ENCODE measurements at places on chromosomes 6 and 20. TPM values are rescaled to one million over a fixed set of nuclear protein-coding genes. Genes with fewer than 3 reads are reported as not detected.

Gene IL17A
- not detected for total RNA-seq

Gene GPR63
- 18.5 TPM for total RNA-seq

Gene MAP1LC3A
- 42.2 TPM for total RNA-seq

- no peaks in the 10 kb centered on the region for H3K36me3 ChIP-seq
- peak overlapping the region; percentile 80 for H3K4me3 ChIP-seq
- no peaks in the 10 kb centered on the region for H3K27me3 ChIP-seq
Observed at GRCh38 chr6:122482750-122483080, 11.1 kb upstream of the SERINC1 start.

- H3K4me3 ChIP-seq: no peak overlapping the region
- no peaks in the 10 kb centered on the region for H3K36me3 ChIP-seq
- DNase-seq: no peak
- H3K27me3 ChIP-seq: no peaks in the 10 kb centered on the region
- peaks cover 19% of the 10 kb centered on the region for H3K4me1 ChIP-seq
- no peak overlapping the region for H3K27ac ChIP-seq
Observed at GRCh38 chr6:168671028-168671862, 230.3 kb downstream of the SMOC2 start.

Gene RIPPLY2
- not detected for total RNA-seq

Gene KHDC1L
- total RNA-seq: 0.56 TPM

DNA sequence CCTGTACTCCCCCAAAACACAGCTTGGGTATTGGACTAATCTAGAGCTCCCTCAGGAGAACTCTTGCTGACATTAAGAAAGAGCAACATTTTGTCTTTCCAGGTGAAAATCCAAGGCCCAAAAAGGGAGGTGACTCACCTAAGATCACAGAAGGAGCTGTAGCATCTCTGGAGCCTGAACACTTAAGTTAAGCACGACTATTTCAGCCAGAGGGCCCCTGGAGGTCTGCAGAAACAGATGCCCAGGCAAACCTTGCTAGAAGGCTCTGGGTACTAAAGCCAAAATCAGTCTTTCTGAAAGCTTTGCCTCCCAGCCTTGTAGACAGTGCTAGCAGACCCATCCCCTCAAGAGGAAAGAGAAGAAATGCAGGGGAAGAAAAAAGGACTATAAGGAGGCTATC, 8.8 kb downstream of the EDN1 start:
- no peaks in the 10 kb centered on the region for H3K36me3 ChIP-seq
- no peak overlapping the region for H3K4me3 ChIP-seq
- no peak for DNase-seq
- no peak overlapping the region for H3K27ac ChIP-seq
- no peaks in the 10 kb centered on the region for H3K27me3 ChIP-seq

Gene SLC35A1
- total RNA-seq: 24.0 TPM

DNA sequence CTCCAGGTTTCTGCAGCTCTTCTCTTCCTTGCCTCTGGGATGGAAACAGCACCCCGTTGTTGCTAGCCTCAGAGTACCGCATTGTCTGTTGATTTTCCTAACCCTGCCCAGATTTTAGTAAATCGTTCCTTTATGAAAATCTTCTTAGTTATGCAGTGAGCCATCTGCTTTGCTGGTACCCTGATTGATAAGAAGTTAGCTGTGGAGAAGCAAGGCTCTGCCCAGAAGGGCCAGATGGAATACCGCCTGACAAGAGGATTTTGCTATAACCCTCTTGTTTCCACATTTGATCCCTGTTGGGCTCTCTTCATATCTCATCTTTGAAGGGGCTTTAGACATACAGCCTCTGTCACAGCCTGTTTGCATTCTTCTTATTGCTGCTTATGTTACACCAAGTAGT, 229.0 kb downstream of the CDKAL1 start:
- no peak for DNase-seq
- H3K36me3 ChIP-seq: peaks cover 3% of the 10 kb centered on the region
- no peak overlapping the region for H3K4me3 ChIP-seq
- no peaks in the 10 kb centered on the region for H3K4me1 ChIP-seq

DNA sequence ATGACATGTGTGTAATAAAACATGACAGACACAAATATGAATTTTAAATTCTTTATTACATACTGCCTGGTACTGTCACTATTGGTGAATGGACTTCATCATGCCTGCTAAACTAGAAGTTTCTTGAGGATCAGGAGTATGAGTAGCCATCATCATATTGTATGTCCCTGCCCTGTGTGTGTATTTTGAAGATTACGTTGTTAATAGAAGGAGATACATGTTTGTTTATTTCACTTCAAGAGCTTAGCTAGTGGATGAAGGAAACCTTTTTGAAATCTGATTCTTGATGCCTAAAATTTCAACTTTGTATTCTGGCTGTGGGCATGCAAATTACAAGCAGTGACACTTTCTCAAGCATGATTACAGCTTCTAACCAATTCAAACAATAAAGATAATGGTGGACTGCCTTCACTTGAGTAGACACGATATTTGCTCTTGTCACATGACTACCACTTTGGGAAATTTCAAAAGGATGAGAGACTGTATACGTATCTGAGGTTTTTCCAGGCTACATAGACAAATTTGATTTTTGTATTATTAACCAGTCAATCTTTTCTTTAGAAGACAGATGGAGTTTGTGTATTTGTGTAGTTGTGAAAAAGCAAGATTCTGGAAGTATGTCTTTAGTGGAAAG, 3.5 kb downstream of the TBPL1 start:
- no peaks in the 10 kb centered on the region for H3K27me3 ChIP-seq
- no peak overlapping the region for H3K4me3 ChIP-seq
- peaks cover 21% of the 10 kb centered on the region for H3K4me1 ChIP-seq
- DNase-seq: no peak

GRCh38 chr6:42380228-42380979, 71.3 kb downstream of the TRERF1 start:
- H3K4me3 ChIP-seq: no peak overlapping the region
- no peaks in the 10 kb centered on the region for H3K27me3 ChIP-seq
- H3K27ac ChIP-seq: no peak overlapping the region
- peaks cover 3% of the 10 kb centered on the region for H3K4me1 ChIP-seq
- peaks cover 3% of the 10 kb centered on the region for H3K36me3 ChIP-seq

Gene HCK
- not detected for total RNA-seq

GRCh38 chr20:50980851-50981713, 22.5 kb downstream of the MOCS3 start:
- peaks cover 7% of the 10 kb centered on the region for H3K4me1 ChIP-seq
- H3K27me3 ChIP-seq: peaks cover 5% of the 10 kb centered on the region
- H3K4me3 ChIP-seq: no peak overlapping the region

- no peaks in the 10 kb centered on the region for H3K36me3 ChIP-seq
- no peak for DNase-seq
- no peak overlapping the region for H3K4me3 ChIP-seq
Observed at GRCh38 chr20:18988701-18989100, 175.1 kb downstream of the SCP2D1 start.

DNA sequence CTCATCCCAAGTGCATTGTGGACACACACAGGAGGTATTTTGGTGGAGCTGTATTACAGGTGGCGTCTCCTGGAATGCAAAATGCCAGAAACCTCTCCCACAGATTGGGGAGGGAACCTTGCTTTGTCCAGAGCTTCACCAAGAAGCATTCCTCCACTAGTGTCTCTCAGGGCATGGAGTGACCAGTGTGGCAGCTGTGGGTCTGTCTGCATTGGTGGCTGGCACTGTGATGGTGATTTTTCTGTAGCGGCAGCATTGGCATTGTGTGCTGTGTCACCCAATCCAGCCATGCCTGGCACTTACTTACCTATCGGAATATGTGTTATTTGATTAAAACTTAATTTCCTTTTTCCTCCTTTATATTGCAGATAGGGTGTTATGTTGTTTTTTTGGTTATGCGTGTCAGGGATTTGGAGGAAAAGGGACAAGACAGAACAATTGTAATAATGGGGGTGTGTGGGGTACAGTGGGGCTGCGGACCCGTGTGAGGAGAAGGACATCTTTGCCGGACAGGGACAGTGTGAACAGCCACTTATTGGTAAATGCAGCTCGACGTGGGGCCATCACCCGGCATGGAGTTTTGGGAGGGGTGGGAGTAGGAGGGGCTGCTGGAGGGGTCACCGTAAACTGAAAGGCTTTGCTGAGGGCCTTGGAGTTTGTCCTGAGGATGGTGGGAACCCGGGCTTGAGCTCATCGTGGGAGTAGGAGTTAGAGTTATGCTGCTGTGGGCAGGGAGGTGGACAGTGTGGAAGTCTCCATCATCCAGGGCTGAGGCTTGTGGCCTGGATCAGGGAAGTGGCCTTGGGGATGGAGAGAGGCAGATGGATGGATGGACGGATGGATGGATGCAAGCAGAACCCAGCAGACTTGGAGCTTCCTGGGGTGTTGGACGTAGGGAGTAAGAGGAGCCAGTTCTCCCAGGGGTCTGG, 105.0 kb downstream of the SYCP2 start:
- H3K36me3 ChIP-seq: no peaks in the 10 kb centered on the region
- H3K4me1 ChIP-seq: no peaks in the 10 kb centered on the region

GRCh38 chr20:1800180-1800579, 95.0 kb upstream of the SIRPA start:
- H3K27me3 ChIP-seq: peaks cover 76% of the 10 kb centered on the region
- no peak for DNase-seq
- H3K36me3 ChIP-seq: no peaks in the 10 kb centered on the region
- peaks cover 9% of the 10 kb centered on the region for H3K4me1 ChIP-seq
- no peak overlapping the region for H3K4me3 ChIP-seq

DNA sequence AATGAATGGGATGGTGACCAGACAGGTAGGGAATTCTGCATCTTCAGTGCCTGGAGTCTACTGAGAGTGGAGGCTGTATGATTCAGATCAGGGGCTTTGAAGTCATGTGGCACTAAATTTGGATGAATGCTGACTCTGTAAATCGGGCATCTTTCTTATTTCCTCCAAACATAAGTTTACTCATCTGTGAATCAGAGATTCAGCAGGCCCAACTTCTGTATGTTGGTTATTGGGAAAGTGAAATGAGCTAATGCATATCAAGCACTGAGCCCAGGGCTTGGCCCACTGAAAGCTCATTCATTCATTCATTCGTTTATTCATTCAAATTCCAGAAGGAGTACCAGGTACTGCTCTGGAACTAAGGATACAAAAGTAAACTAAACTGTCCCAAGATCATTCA, 192.3 kb upstream of the RIN2 start:
- no peak overlapping the region for H3K27ac ChIP-seq
- H3K36me3 ChIP-seq: no peaks in the 10 kb centered on the region
- H3K27me3 ChIP-seq: peaks cover 24% of the 10 kb centered on the region
- no peak for DNase-seq
- H3K4me3 ChIP-seq: no peak overlapping the region
- no peaks in the 10 kb centered on the region for H3K4me1 ChIP-seq

Gene TMC2
- 0.07 TPM for total RNA-seq

DNA sequence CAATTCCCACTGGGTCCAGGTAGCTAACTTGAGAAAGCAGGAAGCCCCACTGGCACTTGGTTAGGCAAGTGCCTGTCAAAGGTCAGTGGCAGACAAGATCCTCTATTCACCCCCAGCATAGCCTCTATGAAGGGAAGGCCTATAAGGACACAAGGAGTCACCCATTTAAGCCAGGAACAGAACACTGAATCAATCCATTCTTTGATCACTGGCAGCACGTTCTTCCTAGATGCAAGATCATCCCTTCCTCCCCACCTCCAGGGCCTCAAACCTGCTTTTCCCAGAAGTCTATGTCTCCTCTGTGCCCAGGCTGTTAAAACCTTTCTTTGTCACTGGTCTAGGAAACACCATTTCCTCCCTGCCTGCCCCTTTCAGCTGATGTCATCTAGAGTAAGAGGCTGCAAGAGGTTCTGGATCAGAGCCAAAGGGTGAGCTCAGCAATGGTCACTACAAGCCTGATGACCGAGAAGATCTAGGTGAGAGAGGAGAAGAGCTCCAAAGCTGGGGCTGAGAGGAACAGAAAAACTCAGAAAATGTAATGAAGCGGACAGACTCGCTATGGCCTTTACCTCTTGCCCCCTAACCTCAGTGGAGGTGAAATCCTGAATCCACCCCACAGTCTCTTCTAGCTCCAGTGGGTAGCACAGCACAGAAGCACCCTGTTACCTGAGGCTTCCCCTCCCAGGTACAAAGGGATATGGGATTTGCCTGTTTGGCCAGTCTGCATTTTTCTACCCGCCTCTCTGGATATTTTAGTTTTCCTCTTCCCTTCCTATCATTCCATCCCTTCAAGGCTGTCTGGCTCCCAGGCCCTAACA, 1.8 kb downstream of the GTPBP2 start:
- H3K4me1 ChIP-seq: peaks cover 24% of the 10 kb centered on the region
- peak overlapping the region; percentile 42 for H3K4me3 ChIP-seq
- no peaks in the 10 kb centered on the region for H3K27me3 ChIP-seq
- H3K27ac ChIP-seq: peak overlapping the region; percentile 73
- DNase-seq: no peak

DNA sequence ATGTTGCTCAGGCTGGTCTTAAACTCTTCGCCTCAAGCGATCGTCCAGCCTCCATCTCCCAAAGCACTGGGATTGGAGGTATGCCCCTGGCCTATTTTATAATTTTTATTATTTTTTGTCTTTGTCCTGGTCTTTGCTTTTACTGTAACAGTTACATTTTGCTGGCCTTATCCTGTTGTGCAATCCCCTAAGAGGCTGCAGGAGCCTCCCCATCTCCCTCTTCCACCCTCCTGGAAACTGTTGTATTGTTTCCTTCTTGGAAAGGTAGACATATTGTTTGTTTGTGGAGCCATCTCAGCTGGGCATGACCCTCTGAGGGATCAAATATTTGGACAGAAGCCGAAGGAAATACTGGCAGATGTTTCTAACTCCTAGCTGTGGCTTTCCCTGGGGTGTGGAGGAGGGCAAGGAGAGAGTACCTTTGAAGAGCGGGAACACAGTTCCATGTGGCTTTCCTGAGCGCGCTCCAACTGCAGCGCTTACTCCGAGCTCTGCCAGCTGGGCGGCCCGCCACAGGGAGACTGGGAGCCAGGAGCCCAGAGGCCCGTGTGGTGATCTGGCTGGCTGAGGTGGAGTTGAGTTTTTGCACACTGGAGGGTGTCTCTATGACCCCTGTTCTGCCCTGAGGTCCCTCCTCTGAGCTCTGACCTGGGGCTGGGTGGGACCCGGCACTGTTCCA, 4.9 kb downstream of the MAPK13 start:
- H3K27me3 ChIP-seq: no peaks in the 10 kb centered on the region
- no peak overlapping the region for H3K27ac ChIP-seq
- no peak overlapping the region for H3K4me3 ChIP-seq
- H3K36me3 ChIP-seq: peaks cover 12% of the 10 kb centered on the region
- peaks cover 35% of the 10 kb centered on the region for H3K4me1 ChIP-seq

GRCh38 chr6:4164456-4164855, 29.1 kb upstream of the ECI2 start:
- no peak overlapping the region for H3K27ac ChIP-seq
- no peak overlapping the region for H3K4me3 ChIP-seq
- H3K27me3 ChIP-seq: no peaks in the 10 kb centered on the region

- no peak for DNase-seq
- no peaks in the 10 kb centered on the region for H3K27me3 ChIP-seq
- no peaks in the 10 kb centered on the region for H3K36me3 ChIP-seq
- peaks cover 18% of the 10 kb centered on the region for H3K4me1 ChIP-seq
- no peak overlapping the region for H3K4me3 ChIP-seq
- peak overlapping the region; percentile 40 for H3K27ac ChIP-seq
Observed at GRCh38 chr20:53757472-53757913, 163.9 kb upstream of the ZNF217 start.

Measured in mesothelial cell of epicardium (in vitro differentiated cells).